ENCODE measurements at places on chromosomes 3 and 15.

GRCh38 chr3:139263798-139264197, 80.0 kb upstream of the MRPS22 start:
- no peak for DNase-seq

DNA sequence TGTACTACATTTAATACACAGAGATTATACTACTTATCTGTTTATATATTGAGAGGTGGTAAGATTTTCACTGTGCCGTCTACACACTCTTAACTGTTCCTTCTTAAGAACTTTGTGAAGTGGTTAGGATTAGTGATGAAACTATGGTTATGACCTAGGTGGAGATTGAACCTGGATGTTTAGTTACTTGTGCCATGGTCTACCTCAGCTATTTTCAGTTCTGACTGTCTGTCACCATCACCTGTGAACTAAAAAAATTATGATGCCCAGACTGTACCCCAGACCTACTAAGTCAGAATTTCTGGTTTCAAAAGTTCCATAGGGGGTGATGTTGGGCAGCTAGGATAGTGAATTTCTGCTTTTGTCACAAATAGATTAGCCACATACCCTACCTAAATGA, 6.4 kb downstream of the RASA2 start:
- no peak for DNase-seq

GRCh38 chr3:184491011-184491576, 70.5 kb upstream of the EPHB3 start:
- no peak for DNase-seq

DNA sequence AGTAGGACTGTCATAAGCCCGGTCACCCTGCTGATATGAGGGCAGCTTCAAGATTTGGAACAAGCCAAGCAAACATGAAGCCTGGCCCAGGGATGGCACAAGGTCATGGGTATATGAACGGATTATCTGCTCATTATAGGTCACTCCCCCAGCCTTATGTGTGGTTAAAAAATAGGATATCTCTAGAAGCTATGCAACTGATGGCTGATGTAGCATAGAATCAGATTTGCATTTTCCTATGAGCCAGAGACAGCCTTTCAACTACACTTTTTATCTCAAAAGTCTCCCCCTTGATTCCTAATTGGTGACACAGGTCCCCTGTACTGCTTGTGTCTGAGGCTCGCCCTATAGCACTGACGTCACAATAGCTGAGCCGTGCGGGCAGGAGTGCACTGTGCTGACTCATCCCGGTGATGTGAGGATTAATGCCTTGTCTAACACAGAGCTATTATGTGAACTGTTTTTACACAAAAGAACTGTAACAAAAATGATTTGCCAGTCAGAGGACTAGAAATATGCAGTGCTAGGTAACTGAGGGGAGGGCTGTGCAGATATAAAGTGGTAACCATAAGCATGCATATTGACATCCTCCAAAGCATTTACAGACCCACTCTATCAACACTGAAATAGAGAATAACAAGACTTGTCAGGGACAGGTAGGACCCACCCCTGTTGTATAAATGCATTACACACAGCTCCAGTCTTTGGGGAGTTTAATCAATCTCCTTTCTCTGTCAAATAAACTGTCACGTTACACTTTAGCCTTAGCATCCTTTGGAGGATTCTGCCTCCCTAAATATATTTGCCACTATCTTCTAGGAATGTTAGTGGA, 204.9 kb downstream of the TIGIT start:
- DNase-seq, result no peak

DNA sequence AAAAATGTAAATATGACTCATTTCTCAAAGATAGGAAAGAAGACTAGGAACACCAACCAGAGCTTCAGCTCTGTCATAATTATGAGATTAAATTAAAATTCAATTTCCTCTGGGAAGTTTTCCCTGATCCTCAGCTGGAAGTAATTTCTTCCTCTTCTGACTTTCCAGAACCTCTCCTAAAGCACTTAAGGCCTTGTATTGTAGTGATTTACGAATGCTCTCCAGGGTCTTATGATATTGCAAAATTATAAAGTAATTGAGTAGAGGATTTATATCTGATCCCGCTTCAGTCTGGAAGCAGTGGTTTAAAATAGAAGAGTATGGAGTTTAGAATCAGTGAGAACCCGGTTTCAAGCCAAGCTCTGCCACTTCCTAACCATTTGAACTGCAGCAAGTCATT, 279.8 kb downstream of the ZPLD1 start:
- DNase-seq, result no peak

GRCh38 chr15:60520013-60520824, 41.3 kb upstream of the ICE2 start:
- no peak for DNase-seq

GRCh38 chr15:52236013-52236412, 44.8 kb upstream of the GNB5 start:
- no peak for DNase-seq

- DNase-seq, result no peak
Observed at GRCh38 chr3:59995563-59995962, 945.7 kb upstream of the CFAP20DC start.

DNA sequence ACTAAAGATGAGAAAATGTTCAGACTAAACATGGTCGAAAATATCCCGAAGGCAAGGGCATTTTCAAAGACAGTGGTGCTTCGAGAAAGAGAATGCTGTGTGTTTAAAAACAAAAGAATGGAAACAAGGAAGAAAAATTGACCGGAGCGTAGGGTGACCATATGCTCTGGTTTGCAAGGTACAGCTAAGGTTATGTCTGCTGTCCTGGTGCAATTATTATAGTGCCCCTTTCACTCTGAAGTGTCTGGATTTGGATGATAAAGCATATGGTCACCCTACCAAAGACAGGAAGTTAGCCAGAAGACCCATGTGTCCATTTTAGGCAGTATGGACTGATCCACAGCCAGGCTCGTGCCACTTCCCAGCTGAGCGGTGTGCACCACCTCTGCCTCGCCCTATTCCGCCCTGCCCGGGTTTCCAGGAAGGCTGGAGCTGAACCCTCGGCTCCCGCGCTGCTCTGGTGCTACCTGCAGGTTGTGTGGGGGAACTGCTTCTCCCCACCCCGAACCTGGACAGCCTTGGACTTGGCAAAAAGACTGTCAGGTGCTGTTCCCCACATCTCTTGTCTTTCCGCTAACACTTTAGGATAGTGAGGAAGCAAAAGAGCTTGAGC, 25.2 kb downstream of the GOLGA6D start:
- no peak for DNase-seq

DNA sequence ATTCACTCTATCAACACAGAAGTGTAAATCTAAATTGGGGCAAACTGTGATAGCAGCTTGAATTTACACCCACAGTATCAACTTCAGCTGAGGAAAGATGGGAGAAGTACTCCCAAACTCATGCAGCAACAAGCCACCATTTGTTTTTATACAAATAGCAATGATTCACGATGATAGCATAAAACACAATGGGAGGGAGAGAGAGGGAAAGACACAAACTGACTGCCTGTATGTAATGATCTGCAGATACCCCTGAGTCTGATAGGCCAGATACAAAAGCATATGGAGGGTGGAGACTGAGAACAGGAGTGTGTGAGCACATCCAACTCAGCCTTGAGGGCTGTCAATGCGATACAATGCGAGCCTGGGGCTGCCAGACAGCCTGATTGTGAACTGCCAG, 79.2 kb downstream of the CNTN3 start:
- DNase-seq, result no peak

GRCh38 chr3:12924437-12924836, 83.1 kb upstream of the RPL32 start:
- DNase-seq, result no peak

- DNase-seq, result no peak
Observed at GRCh38 chr15:75989045-75989444, 23.2 kb downstream of the NRG4 start.

DNA sequence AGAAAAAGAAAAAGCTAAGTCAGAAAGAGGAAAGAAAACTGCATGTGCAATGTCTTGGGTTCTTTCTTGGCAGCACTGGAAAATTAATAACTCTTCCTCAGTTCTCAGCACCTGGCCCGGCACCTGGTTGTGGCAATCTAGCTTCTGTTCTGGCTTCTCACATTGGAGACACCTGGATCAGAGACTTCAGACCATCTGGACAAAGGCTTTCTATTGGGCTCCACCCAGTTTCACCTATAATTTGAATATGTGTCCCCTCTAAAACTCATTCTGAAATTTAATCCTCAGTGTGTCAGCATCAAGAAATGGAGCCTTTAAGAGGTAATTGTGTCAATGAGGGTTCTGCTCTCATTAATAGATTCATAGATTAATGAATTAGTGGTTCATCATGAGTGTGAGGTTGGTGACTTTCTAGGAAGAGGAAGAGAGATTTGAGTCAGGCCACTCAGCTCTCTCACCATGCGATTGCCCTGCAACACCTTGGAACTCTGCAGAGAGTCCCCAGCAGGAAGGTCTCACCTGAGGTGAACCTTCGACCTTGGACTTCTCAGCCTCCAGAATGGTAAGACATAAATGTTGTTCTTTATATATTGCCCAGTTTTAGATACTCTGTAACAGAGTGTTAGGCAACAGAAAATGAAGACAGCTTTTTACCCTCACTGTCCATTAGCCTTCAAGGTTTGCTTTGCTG, 679.9 kb downstream of the NTRK3 start:
- DNase-seq, result no peak

DNA sequence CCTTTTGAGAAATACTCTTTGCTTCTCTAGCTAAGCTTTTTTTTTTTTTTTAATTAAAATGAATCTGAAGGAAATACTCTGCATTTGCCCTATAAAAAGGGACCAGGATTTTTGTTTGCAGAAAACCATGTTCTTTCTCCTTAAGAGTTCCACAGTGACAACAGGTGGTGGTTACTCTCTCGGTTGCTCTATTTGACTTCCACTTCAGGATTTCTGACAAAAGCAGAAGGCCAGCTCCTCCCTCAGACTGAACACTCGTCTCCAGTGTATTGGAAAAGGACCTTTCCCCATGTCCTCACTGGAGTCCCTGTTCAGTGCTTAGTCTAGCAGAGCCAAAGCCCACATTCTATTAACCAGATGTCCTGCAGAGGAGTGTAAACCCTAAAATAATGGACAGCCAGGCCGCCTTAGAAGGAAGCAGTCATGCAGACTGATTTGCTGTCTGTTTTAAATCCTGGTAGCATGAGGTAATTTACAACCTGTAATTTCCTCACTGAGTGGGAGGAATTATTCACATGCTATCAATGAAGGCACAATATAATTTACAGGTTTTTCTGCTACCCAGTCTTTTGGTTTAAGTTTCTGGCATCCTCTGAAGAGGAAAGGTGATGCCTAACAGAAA, 599.3 kb downstream of the PYDC2 start:
- no peak for DNase-seq

DNA sequence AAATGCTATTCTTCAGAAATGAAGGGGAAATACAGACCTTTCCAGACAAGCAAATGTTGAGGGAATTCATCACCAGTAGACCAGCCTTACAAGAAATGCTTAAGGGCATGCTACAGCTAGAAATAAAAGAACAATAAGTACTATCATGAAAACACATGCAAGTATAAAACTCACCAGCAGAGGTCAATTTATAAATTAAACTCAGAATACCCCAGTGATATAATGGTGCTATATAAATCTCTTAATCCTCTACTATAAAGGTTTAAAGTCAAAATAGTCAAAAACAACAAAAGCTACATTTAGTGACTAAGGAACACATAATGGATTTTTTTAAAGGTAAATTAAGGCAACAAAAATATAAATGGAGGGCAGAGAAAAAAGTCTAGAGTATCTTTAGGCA, 142.5 kb downstream of the CPNE4 start:
- DNase-seq, result no peak

DNA sequence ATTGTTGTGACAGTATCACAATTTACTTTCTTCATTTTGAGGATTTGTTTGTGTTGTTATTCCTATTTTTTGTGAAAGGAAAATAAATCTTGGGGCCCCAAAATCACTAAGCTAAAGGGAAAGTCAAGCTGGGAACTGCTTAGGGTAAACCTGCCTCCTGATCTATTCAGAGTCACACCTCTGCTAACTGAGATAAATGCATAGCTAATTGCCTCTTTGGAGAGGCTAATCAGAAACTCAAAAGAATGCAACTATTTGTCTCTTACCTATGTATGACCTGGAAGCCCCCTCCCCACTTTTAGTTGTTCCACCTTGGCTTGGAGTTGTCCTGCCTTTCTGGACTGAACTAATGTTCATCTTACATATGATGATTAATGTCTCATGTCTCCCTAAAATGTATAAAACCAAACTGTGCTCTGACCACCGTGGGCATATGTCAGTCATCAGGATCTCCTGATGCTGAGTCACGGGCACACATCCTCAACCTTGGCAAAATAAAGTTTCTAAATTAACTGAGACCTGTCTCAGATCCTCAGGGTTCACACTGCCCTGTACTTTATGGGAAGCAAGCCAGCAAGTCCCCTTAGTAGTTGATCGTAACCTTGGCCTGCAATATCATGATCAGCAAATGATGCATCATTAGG, 523.2 kb upstream of the GOLIM4 start:
- no peak for DNase-seq

- no peak for DNase-seq
Observed at GRCh38 chr3:30426293-30426993, 180.0 kb upstream of the TGFBR2 start.

- DNase-seq, result no peak
Observed at GRCh38 chr3:124395162-124395561, 335.1 kb upstream of the UMPS start.

DNA sequence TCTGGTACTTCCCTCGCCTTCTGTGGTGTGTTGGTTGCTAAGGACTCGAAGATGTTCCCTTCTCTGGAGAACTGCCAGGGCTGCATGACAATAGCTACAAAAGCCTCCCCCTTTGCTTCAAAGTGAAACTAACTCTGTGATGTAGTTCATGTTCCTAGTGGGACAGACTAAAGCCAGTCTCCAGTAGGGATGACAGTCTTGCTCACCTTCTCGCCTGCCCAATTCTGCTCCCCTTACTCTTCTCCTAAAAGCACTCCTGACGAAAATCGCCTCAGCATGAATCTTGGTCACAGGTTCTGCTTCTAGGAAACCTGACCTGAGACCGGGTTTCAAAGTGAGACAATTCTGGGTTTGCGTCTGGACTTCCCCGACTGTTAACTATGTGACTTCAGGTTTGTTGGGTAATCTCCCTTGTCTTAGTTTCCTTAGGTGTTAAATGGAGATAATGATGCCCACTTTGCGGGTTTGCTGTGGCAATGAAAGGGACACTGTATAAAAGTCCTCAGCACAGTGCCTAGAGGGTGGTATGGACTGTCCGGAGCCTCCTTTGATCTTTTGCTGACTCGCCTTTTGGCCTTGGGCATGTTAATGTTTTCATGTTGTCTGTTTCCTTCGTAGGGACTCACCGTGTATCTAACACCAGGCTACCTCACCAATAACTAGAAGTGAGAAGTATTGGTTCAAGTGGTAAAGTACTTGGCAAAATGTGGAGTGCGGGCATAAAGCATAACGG, 24.9 kb upstream of the THRB start:
- no peak for DNase-seq

DNA sequence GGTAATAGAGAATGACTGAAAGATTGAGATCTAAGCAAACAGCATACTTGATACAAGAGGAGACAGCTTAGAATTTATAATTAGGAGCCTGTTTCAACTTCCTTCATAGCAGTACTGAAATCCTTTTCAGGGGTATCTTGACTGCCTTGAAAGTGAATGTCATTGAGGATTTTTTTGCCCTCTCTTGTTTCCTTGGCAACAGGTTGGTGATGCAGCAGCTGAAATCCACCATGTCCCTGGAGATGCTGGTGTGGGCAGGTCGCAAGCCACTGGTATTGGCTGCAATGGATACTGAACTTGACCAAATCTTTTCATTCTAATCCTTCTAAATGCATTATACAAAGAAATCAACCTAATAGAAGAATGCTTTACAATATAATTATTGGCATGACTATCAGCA, 59.3 kb upstream of the GAP43 start:
- no peak for DNase-seq

Measured in smooth muscle cell of the brain vasculature (primary cell).